NCI-H774 (cell line): ENCODE measurements at places on chromosomes 2 and 18.

GRCh38 chr18:57002627-57003026, 144.3 kb upstream of the BOD1L2 start:
- DNase-seq: peak; percentile 6

GRCh38 chr2:187956906-187957534, 334.7 kb upstream of the GULP1 start:
- DNase-seq: no peak

DNA sequence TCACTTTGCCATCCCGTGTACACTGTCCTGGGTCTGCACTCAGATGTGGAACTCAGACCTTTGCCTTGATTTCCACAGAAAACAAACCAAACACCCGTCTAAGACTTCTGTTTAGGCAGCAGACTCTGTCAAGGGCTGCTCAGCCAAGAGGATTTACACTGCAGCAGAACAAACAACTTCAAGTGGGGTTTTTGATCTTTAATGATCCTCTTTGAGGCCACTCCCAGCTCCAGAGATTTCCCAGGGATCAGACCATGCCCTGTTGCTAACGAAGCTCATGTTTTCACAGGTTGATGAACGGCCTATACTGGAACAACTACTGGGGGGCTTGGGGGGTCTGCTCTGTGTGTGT, 52.5 kb upstream of the LGALSL start:
- peak; percentile 33 for DNase-seq

- DNase-seq: no peak
Measured at GRCh38 chr18:55998071-55998522, 410.1 kb upstream of the TCF4 start.

- DNase-seq: no peak
Measured at GRCh38 chr2:1865716-1866234, 121.5 kb upstream of the PXDN start.

GRCh38 chr18:27558388-27559155, 373.5 kb upstream of the CHST9 start:
- no peak for DNase-seq

DNA sequence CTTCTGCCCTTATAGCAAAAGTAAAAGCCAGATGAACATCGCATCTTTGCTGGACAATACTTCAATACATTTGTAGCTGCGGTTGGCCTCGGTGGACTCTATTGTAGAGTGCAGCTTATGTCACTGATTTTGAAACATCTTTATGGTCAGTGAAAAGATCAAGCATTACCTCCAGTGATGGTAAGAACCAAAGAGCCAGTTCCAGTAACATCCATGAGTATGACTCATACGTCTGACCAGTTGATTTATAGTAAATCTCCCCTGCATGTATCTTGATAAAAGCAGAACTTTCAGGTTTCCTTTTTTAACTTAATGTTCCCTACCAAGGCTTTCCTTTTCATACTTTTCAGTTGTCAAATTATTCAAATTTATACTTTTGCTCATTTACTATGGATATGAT, 119.2 kb upstream of the HNRNPA3 start:
- no peak for DNase-seq

DNA sequence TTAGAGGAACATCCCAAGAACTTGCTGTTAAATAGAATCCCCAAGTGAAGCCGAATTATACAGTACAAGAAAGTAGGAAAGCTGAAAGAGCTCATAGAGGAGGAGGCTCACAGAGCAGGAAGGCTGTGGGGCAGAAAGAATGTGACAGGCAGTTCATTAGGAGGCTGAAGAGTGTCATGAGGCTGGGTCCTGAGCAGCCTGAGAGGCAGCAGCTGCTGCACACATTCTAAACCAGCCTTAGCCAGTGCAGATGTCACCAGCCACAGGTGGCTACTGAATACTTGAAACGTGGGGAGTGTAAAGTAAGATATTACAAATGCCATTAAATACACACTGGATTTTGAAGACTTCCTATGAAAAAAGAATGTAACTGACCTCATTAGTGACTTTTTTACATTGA, 490.2 kb upstream of the KLHL29 start:
- DNase-seq: peak; percentile 28

- DNase-seq: no peak
Measured at GRCh38 chr2:161400076-161400475, 16.0 kb upstream of the TBR1 start.

GRCh38 chr2:204849892-204850291, 304.6 kb downstream of the PARD3B start:
- DNase-seq: peak; percentile 20

- no peak for DNase-seq
Measured at GRCh38 chr2:208183526-208183925, 6.3 kb downstream of the C2orf80 start.

- no peak for DNase-seq
Measured at GRCh38 chr2:149739171-149739882, 151.8 kb upstream of the MMADHC start.

DNA sequence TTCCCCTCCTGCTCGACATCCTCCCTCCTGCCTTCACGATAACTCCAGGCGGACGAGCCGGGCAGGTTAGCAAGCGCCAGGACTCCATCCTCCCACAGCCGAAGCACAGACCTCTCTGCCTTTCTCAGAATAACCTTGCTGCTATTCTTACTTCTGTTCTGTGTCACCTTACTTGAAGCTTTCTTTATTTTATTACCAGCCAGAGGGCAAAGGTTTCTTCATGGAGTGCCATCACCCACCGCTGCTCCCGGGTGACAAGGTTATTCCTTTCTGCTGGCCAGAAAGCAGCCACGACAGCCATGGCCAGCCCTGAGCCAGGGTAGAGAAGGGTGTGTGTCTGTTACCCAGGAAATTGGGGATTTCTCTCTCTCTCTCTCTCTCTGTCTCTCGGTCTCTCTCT, 227.1 kb downstream of the ANAPC1 start:
- no peak for DNase-seq

- DNase-seq: no peak
Measured at GRCh38 chr2:187390891-187391290, 57.2 kb downstream of the CALCRL start.

GRCh38 chr2:68121873-68122679, 35.6 kb upstream of the PNO1 start:
- DNase-seq: peak; percentile 57

DNA sequence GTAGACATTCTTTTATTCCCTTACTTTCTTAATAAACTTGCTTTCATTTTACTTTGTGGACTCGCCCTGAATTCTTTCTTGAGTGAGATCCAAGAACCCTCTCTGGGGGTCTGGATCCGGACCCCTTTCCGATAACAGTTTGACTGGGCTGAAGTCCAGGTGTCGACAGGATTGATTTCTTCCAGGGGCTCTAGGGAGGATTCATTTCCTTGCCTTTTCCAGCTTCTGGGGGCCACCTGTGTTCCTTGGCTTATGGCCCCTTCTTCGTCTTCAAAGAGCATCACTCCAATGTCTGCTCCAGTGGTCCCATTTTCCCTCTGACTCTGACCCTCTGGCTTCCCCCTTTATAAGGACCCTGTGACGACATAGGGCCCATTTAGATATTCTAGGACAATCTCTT, 67.5 kb downstream of the COPS8 start:
- DNase-seq: no peak

- no peak for DNase-seq
Measured at GRCh38 chr2:231752061-231752460, 29.0 kb downstream of the PDE6D start.

GRCh38 chr2:71995067-71995665, 152.5 kb downstream of the CYP26B1 start:
- DNase-seq: no peak

DNA sequence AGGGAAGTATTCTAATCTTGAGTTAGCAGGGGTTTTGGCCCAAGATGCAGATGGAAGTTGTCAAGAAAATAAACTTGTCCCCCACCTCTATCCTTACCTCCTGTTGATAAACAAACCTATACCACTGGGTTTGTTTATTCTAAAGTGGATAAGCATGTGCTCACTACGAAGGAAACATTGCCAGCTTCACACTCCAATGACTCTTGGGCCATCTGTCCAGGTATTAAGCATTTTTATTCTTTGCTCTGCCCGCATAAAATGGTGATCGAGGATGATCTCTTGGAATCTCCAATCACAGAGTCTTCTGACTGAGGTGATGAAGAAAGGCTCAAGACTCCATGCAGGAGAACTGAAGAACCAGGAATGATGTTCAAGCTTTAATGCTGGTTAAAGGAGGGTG, 1908.4 kb upstream of the PIK3C3 start:
- DNase-seq: no peak

DNA sequence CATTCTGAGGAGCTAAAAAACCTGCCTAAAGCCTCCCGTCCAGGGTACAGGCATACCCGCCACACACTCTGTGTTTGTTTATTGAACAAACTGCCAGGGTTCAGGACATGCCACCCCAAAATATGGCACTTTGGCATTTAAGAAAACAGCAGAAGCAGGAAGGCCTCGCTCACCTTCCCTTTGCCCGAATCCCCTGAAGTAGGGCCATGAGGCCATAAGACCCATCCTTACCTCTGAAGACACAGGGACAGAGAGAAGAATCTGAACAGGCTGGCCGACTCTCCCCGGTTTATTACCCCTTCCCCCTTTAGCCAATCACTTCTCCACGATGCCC, 1.7 kb upstream of the NEURL3 start:
- DNase-seq: no peak

GRCh38 chr2:152534460-152535135, 182.7 kb downstream of the PRPF40A start:
- no peak for DNase-seq

GRCh38 chr2:233862261-233862768, 5.9 kb downstream of the MSL3B start:
- DNase-seq: no peak

- DNase-seq: no peak
Measured at GRCh38 chr18:51559198-51559901, 361.9 kb upstream of the MEX3C start.

DNA sequence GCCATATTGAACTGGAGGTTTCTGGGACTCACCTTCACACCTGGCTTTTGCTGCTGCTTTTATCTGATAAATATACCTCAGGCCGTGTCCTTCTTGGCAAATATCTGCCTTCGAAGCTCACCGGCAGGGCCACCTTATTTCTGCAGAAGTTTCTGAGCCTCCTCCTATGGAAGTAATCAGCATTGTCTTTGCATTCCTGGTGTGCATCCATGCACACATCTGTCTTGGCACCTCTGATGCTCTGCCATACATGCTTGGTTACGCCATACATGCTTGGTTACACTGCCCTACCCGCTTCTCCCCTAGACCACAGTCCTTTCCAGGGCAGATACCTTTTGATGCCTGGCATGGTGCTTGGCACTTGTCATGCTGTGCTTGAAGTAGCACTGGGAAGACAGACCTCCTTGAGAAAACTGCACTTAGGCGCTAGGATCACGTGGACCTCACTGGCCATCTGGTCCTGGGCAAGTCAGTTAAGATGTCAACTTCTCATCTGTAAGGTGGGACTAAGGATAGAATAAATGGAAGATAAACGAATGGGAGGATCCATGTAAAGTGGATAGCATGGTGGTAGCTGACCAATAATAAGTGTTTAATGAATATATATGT, 66.8 kb downstream of the ZNF236 start:
- no peak for DNase-seq

DNA sequence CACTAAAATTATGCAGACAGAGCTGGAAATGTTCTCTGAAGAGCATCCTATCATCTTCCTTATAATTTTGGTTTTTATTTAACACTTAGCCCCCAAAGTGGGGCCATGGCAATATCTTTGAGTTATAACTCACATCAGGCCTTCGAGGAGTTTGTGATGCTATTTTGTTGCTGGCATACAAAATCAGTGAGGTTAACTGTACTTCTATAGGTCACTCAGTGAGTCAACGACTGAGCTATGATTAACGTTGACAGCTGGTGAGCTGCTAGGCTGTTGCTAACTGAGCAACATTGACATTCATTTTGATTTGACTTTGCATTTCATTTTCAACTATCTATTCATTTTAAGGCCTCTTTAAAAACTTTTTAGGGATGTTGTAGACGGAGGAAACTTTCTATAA, 50.0 kb downstream of the GPD2 start:
- DNase-seq: no peak

DNA sequence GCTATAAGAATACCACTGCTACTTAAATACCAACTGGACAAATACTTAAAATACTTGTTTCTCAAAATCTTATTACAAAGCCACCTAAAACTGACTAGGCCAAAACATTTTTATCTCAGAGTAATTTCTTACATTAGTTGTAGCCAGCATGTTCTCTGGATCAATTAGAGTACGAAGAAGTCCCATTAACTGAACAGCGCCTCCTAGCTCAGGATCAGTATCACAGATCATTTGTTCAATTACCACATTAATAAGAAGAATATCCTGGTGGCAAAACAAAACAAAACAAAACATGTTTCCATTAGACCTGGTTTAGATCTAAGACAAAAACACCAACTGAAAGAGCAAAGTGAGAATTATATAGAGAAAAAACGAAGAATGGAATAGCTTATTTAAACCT, 36.0 kb downstream of the PPP4R3B start:
- no peak for DNase-seq

GRCh38 chr2:189364607-189365006, 76.7 kb upstream of the WDR75 start:
- DNase-seq: no peak

DNA sequence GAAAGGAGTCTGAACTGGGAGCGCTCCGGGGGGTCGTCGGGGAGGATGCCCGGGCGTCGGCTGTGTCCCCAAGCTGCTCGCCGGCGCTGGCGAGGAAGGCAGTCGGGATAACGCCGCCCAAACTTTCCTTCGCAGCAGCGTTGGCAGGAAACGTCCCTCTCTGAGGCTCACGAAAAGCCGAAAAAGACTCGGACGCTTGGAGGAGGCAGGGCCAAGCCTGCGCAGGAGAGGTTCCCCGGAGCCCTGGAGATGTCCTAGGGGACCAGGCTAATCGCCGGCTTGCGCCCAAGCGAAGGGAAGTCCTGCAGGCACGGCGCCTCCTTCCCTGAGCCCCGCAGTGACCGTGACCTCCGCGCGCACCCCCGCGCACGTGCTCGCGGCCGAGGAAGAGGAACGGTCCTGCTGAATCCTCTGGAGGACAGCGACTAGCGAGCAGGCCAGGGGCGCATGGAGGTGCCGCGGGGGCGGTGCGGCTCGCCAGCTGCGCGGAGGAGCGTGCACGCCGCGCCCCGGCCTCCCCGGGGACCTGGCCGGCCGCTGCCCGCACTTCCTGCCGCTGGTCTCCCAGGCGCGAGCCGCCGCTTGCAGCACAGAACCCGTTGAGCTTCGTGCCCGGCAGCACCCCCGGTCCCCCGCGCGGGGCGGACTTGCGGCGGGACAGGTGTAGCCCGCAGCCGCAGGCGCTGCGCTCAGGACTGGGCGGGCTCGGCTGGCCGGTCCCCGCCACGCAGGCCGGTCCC, at the start of gene SH3RF3:
Gene SH3RF3, plus strand, starts transcription at position 590 of the 740 bp plus-strand sequence.
- DNase-seq: no peak

DNA sequence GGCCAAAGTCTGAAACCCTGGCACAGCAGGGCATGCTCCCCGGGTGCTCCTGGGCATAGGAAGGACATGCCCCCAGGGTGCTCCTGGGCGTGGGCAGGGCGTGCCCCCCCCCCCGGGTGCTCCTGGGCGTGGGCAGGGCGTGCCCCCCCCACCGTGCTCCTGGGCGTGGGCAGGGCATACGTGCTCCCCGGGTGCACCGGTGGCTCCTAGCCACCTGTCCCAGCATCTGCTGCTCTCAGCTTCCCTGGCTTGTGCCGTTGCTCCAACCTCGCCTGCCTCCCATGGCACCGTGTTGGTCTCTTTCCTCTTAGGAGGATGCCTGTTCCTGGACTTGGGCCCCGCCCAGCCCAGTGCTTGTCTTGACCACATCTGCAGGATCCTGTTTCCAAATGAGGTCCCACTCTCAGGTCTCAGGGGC, 95.6 kb upstream of the CTDP1 start:
- no peak for DNase-seq
